ENCODE measurements at places on chromosomes 3 and 15. TPM values are rescaled to one million over a fixed set of nuclear protein-coding genes. Genes with fewer than 3 reads are reported as not detected.

- no peak for ATAC-seq
Observed at GRCh38 chr3:129013491-129013891, 12.4 kb downstream of the EFCC1 start.

CCDC12 gene
- total RNA-seq: 63.9 TPM

DNA sequence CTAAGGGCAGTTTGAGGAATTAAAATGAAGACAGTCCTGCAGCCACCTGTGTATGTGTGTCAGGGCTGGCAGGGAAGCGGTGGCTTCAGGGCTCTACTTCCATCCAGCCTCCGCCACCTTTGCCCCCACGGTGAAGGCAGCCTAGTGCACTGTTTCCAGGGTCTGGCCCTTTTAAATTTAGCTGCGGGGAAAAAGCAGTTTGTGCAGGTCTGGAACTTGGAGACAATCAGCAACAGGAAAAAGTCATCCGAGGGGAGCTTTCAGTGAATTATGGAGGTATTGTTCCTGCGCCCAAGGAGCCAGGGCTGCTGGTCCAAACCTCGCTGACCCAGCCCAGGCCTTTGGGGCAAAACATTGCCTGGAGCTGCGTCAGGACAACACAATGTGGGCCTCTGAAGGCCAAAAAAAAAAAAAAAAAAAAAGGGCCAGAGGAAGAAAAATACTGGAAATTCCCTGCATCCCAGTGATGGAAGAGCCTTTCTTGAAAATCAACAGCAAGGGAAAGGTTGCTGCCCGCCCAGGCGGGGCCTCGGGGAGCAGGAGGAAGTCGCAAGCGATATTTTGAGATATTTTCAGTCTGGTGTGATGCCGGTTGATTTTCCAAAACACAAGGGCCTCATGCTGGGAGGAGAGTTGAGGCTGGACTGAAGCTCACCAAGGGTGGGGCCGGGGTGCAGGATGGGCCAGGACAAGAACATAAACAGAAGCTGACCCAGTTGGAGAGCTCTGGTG lies 25.5 kb upstream of the FGD5 start:
- ATAC-seq: no peak

GRCh38 chr3:119559441-119559963 lies at the start of gene CD80:
CD80 (minus strand) TSS chr3:119559614; CDS start chr3:119557728, 1,886 bp downstream.
- peak; percentile 90 for ATAC-seq

DNA sequence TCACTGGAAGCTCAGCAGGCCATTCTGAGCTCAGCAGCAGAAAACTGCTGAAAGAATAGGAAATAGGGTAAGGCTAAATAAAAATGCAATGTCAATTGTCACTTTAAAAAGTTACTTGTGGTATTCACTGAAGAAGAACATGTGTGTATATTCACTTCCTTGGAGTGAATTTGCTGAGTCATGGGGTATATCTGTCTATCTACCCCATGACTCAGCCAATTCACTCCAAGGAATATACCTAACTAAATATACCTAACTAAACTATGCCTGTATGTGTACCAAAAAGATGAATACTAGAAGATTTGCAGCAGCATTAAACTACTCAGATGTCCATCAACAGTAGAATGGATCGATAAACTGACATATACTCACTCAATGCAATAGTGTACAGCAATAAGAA lies 69.5 kb upstream of the KCNAB1 start:
- ATAC-seq: no peak

HESX1 gene
- total RNA-seq: 2.1 TPM

GASK1A gene
- total RNA-seq: 0.54 TPM

- no peak for ATAC-seq
Observed at GRCh38 chr3:47714606-47715005, 67.1 kb downstream of the SMARCC1 start.
